ENCODE measurements at places on chromosomes 6 and 20.

- peak; percentile 56 for DNase-seq
Measured at GRCh38 chr6:2959909-2960719, 11.3 kb downstream of the SERPINB6 start.

DNA sequence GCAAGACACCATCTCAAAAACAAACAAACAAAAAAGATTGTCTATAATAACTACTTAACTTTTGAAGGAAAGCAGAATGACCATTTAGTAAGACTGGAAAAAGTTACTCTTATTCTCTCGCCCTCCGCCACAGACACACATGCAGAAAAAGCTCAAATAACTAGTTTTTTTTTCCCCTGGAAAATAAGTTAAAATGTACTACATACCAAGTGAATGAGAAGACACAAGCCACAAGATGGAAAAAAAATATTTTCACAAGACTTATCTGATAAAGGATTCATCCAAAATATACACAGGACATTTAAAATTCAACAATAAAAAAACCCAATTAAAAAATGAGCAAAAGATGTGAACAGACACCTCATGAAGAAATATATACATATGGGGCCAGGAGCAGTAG is 31.9 kb downstream of the NUDT3 start:
- no peak for DNase-seq

DNA sequence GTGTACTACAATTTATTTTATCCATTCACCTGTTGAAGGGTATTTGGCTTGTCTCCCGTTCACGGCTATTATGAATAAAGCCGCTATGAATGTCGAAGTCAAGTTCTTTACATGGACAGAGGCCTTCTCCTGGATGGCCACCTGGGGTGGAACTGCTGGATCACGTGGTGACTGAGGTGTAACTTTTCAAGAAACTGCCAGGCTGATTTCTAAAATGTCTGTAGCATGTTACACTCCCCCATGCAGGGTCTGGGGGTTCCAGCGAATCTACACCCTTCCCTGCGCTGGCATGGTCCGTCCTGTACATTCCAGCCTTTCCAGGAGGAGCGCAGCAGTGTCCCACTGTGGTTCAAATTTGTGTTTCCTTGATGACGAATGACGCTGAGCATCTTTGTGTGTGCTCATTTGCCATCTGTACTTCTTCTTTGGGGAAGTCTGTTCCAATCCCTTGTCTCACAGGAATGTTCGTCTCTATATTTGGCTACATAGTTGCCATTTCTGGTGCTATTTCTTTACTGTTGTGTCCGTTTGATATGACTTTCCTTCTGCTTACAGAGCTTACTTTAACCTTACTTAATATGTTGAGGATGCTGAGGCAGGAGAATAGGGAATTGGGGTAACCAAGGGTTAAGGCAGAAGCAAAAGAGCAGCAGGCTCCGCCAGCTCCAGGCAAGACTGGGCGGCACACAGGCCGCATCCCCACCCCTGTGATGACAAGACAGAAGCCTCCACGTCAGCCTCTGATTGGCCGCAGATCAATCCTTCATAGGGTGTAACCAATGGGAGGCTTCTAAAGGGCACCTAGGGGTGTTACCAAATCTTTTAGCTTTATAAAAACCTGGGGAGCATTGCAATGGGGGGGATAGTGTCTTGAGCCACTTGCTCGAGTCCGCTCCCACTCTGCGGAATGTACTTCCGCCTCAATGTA is 106.6 kb downstream of the TAF4 start:
- no peak for DNase-seq

DNA sequence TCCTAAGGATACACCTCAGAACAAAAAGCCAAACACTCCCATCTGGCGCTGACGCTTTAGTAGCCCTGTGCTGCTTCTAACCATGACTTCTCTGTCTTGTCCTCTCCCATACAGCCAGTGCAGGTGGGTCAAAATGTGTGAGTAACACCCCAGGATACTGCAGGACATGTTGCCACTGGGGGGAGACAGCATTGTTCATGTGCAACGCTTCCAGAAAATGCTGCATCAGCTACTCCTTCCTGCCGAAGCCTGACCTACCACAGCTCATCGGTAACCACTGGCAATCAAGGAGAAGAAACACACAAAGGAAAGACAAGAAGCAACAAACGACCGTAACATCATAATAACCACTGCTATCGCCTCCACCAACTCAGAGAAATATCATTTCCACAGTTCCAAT is 1.4 kb downstream of the DEFB132 start:
- DNase-seq, result no peak

DNA sequence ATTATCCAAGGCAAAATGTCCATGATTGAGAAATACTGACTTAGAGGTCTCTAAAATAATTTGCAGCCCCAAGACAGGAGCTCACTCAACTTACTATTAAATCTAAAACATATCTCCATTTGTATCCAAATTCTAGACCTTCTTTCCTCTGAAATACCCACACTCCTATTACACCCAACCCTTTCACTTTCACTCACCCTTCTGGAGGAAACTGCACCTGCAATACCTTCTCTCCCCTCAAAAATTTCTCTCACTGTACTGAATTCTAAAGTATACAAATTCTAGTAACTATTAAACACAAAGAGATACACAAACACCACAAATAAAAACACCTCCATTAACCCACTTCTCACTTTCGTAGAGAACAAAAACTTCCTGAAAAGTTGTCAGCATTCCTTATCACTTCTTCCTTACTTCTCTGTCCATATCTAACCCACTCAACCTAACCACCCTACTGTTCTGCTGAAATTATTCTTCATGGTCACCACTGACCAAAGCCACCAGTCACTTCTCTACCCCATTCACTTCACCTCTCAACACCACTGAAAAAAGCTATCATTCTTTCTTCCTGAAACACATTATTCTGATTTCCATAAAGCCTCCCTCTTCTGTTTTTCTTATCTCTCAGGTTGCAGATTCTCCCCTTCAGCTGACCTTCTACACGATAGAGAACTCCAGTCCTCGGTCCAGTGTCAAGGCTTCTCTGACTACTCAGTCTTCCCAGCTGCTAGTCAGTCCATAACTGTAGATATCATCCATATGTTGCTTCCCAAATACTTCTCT is 12.0 kb downstream of the LMBRD1 start:
- DNase-seq, result no peak

DNA sequence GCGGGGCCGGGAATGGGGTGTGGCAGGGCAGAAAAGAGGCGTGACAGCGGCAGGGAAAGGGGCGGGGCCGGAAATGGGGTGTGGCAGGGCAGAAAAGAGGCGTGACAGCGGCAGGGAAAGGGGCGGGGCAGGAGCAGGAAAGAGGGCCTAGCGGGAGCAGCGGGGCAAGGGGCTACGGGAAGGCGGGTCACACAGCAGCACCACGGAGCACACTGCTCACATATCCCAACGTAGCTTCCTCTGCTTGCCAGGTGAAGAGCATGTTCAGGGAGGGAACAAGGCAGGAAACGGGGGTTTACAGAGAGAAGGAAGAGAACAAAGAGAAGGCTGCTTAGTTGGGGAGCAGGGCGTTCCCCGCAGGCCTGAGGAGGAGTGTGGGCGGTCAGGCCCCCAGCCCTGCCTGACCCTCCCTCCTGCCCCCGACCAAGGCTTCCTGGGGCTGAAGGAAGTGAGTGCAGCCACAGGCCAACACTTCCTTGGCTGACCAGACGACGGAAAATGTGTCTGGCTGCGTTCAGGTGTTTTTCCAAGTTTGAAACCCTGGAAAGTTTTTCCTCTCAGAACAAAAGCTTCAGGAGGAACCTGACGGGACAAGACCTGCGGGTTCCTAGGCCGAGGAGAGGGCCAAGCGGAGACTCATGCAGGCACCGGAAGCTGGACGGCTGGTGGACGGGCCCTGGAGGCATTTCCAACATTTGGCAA is 13.8 kb downstream of the UCKL1 start:
- DNase-seq, result peak; percentile 81
